HepG2 (cell line): ENCODE measurements at places on chromosomes 12 and 14.

DNA sequence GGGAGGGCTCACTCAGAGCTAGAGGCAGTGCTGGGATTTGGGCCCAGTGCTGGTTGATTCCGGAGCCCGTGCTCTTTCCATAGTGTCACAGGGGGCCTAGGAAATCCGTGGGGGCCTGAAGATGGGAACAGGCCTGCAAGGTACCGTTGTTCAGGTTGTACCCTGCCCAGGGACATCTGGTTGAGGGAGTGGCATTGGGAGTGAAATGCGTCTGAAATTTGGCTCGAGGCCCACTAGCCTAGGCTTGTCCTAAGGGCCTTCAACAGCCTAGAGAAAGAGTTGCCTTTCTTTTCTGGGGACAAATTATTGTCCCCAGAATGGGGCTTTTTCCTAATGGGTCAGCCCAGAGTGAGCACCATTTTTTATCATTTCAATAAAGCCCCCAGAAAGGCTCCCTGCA is 26.4 kb upstream of the FAM222A start:
- DNase-seq = no peak

DNA sequence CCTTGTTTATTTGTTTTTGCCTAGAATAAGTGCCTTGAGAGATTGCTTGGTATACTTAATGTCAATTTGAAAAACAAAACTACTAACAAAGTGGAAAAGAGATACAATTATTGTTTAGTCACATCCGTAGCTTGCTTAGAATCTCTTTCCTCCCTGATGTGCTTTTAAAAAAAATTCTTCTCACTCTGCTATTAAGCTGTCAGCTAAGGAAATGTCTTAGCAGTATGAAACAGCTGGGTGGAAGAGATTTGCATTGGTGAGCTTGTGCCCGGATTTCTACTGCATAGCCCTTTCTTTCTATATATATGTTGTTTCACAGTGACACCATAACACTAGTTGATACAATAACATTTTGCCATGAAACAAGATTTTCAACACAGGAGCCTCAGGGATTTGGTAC is 229.4 kb upstream of the RGS6 start:
- DNase-seq = no peak

GRCh38 chr12:50232771-50233209 is 50.5 kb downstream of the LIMA1 start:
- no peak for DNase-seq

GRCh38 chr12:96028538-96028937 is 6.8 kb downstream of the LTA4H start:
- no peak for DNase-seq

DNA sequence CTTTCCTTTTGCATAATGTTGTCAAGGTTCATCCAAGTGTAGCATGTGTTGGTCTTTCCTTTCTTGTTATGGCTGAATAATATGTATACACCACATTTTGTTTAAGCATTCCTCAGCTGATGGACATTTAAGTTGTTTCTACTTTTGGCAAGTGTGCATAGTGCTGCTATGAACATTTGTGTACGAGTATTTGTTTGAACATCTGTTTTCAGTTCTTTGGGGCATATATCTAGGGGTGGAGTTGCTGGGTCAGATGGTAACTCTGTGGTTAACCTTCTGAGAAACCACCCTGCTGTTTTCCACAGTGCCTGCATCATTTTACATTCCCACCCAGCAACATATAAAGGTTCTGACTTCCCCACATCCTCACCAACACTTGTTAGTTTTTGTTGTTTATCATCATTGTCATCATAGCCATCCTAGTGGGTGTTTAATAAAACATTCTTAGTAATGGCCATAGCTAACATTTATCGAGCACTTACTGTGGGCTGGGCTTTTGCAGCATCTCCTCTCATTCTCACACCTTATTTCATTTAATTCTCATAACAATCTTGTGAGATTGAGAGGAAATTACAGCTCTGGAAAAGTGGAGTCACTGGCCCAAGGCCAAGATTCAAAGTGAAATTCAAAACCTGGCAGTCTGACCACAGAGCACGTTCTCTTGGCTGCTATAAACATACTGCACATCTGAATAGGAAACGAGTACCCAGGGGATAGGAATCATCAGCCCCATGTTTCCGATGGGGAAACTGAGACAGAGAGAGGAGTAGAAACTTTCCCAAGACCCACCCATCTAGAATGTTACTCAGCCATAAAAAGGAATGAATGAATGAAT is 193.6 kb downstream of the KSR2 start:
- no peak for DNase-seq

DNA sequence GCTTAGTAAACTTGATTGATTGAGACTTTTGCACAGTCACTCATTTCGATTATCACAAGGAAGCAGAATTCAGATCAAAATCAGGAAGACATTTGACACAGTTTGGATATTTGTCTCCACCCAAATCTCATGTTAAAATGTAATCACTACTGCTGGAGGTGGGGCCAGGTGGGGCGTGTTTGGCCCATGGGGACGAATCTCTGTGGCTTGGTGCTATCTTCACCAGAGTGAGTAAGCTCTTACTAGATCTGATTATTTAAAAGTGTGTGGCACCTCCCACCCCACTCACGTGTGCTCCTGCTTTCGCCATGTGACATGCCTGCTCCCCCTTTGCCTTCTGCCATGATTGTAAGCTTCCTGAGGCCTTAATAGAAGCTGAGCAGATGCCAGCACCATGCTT is 291.4 kb downstream of the PCNX1 start:
- no peak for DNase-seq

DNA sequence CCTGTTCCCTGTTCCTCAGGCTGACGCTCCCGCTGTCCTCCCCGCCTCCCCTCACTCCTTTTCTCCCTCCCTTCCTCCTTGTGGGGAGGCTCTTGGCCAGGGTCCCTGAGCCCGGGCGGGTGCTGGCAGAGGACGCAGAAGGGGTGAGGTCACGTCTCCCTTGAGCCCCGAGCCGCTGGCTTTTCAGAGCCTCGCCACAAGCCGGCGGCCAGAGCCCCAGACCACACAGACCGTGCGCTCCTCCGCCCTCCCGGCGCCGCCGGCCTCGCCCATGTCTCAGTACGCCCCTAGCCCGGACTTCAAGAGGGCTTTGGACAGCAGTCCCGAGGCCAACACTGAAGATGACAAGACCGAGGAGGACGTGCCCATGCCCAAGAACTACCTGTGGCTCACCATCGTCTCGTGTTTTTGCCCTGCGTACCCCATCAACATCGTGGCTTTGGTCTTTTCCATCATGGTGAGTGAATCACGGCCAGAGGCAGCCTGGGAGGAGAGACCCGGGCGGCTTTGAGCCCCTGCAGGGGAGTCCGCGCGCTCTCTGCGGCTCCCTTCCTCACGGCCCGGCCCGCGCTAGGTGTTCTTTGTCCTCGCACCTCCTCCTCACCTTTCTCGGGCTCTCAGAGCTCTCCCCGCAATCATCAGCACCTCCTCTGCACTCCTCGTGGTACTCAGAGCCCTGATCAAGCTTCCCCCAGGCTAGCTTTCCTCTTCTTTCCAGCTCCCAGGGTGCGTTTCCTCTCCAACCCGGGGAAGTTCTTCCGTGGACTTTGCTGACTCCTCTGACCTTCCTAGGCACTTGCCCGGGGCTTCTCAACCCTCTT is at the start of gene TMEM233:
TSS of gene TMEM233 (plus strand) at position 197 of the 821 bp plus-strand sequence. CDS start at position 272, 75 bp downstream.
- no peak for DNase-seq

GRCh38 chr12:70661466-70662161 is 24.4 kb upstream of the PTPRB start:
- no peak for DNase-seq

GRCh38 chr12:126773012-126773411 is 1494.0 kb upstream of the TMEM132C start:
- DNase-seq = no peak

GRCh38 chr12:12072064-12072760 is 1.5 kb downstream of the BCL2L14 start:
- DNase-seq = peak; percentile 38

- DNase-seq = no peak
Observed at GRCh38 chr12:48998497-48999353, 450 bp downstream of the DDN start.

GRCh38 chr12:96350982-96351381 is 49.3 kb downstream of the CDK17 start:
- DNase-seq = no peak
